ENCODE measurements at places on chromosomes 2 and 18.

DNA sequence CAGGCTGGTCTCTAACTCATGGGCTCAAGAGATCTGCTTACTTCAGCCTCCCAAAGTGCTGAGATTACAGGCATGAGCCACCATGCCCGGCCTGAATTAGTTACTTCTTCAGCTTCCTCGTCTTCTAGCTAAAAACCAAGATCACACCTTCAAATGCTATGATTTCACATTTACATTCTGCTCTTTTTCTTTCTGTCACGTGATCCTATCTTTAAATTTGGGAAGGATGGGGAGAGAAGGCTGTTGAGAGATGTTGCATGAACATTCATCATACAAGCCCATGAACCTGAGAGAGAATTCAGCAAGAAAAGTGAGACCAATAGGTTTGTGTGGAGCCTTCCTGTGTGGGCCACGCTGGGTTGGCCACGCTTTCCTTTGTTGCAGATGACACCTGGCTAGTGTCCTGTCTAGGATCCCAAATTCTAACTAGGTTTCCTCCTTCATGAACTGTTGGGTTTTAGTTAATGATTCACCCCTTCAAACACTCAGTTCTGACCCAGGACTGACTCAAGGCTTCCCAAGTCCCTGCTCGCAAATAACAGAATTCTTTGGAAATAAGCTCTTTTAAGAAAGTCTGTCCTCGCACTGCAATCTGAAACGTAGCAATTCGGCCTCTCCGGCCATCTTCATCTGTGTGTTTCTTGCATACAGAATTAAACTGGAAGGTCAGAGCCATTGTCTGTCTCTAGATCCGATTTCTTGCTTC lies 57.3 kb upstream of the CREB1 start:
- no peak for DNase-seq

DNA sequence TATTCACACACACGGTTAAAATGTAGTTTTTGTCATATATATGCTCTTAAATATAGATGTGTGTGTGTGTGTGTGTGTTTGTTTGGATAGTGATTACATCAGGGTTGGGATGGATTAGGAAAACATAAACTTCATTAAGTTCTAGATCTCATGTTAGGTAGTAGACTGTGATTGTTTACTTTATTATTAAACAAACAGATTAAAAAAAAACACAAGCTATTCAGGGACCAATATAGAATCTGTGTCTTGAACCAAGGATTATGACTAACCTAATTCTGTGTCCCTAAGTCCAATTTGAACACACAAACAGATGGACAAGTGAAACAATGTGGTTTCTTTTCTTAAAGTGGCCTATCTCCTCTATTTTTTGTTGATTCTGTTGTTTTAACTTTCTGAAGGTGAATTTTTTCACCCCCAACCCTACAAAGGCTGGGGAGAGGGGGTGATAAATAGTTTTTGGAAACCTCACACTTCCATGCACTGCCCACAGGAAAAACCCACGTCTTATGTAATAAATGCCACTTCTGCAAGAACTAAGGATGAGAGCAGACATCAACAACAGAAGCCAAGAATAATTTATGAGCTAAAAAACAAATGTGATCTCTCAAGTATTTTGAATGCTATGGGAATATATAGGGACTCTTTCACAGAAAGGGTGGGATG lies 40.7 kb downstream of the IL1R2 start:
- DNase-seq: no peak

DNA sequence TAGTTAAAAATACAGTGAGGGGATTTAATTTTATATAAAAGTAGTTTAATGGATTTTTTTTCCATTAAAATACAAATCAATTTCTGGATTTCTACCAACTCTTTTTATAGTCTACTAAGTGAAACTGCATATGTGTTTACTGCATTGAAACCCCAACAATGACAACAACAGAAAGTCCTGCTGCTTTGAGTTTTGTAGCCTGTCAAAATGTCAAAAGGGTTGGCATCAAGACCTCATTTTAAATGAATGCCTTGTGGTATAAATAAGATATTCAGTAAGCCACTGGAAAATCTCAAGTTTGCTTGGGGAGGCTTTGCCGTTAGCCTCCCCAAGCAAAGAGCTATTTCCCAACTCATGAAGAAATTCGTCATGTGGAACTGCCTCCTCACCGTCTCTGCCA lies 440.3 kb upstream of the HNMT start:
- no peak for DNase-seq

GRCh38 chr2:161172901-161173540 lies 12.8 kb downstream of the TANK start:
- DNase-seq: no peak
